Heart left ventricle (tissue), 16 donors: ENCODE measurements at places on chromosomes 16 and 17.

DNA sequence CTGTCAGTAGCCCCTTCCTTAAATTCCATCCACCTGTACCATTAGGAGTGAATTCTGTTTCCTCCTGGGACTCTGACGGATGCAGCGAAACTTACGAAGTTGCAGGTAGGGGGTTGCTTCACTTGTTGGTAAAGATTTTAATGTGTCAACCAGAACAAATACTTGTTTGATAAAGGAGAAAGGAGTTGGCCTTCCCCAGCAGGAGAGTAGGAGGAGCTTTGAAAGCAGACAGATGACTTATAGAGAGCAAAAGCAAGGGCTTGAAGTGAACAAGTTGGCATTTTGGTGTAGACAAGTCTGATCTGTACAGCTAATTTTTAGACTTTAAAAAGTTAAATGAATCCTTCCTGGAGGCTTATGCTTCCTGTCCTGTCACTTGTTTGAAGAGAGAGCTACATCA lies 38.1 kb upstream of the PMFBP1 start:
- H3K27ac ChIP-seq = no peak overlapping the region
- H3K27me3 ChIP-seq = no peaks in the 10 kb centered on the region
- H3K36me3 ChIP-seq = no peaks in the 10 kb centered on the region
- no peak overlapping the region for H3K4me3 ChIP-seq
- no peak for DNase-seq
- H3K4me1 ChIP-seq = no peaks in the 10 kb centered on the region

DNA sequence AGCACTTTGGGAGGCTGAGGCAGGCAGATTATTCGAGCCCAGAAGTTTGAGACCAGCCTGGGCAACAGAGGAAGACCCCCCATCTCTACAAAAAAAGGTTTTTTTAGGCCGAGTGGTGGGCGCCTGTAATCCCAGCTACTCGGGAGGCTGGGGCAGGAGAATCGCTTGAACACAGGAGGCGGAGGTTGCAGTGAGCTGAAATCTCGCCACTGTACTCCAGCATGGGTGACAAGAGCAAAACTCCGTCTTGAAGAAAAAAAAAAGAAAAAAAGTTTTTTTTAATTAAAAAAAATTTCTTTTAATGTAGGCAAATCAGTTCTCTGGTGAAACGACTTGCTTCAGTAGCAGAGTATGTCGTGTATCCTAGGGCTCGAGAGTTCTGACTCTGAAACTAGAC lies 10.9 kb downstream of the HSD3B7 start:
- no peak for DNase-seq
- no peaks in the 10 kb centered on the region for H3K27me3 ChIP-seq
- H3K36me3 ChIP-seq = no peaks in the 10 kb centered on the region

DNA sequence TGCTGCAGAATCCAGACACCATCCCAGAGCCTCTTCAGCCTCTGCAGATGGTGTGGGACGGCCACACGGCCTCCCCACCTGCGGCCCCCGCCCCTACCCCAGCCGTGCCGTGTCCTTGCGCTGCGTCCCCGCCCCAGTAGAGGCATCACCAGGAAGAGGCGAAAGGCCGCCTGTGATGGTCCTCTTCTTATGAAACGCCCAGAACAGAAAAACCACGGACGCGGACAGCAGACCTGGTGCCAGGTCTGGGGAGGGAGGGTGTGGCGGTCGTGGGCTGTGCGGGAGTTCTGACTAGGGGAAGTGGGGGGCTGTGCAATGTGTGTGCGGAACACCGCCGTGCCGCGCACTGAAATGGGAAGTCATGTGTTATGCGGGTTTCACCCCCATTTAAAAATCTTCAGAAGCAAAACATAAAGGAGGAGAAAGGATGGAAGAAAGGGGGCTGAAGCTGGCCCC lies 25.5 kb downstream of the ACSF3 start:
- H3K27me3 ChIP-seq = no peaks in the 10 kb centered on the region
- peaks cover 67% of the 10 kb centered on the region for H3K36me3 ChIP-seq
- H3K4me1 ChIP-seq = peaks cover 6% of the 10 kb centered on the region
- H3K27ac ChIP-seq = no peak overlapping the region
- H3K4me3 ChIP-seq = no peak overlapping the region

DNA sequence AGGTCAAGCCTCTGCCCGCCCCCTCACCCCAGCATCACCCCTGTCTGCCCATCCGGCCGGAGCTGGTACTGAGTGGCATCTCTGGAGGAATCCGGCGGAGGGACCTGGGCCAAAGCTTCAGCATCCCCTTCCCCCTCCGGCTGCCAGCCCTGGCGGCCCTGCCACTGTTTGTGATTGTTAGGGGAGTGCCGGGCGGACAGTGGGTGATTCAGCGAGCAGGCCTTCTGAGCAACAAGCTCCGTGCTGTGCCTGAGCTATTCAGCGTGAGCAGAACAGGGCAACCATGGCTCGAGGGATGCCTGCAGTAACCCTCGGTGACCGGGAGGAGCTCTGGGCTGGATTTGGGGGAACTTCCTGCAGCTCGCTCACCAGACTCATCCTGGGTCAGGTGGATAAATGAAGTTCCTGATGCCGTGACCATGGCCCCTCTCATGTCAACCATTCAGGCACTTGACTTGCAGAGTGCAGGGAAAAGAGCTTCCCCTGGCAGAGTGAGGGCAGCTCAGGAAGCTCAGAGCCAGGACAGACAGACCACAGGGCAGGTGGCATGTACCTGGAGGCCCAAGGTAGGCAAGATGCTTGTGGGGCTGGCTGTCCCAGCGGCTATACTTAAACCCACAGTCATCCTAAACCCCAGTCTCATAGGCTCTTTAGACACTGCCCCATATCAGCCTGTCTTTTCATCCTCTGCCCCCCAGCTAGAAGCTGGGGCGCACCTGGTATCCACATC lies 24.3 kb upstream of the MLKL start:
- no peaks in the 10 kb centered on the region for H3K36me3 ChIP-seq
- DNase-seq = no peak
- H3K4me3 ChIP-seq = no peak overlapping the region
- no peaks in the 10 kb centered on the region for H3K4me1 ChIP-seq
- no peaks in the 10 kb centered on the region for H3K27me3 ChIP-seq

- no peak overlapping the region for H3K4me3 ChIP-seq
- DNase-seq = no peak
- H3K27ac ChIP-seq = no peak overlapping the region
- H3K36me3 ChIP-seq = no peaks in the 10 kb centered on the region
- H3K4me1 ChIP-seq = peaks cover 6% of the 10 kb centered on the region
- H3K27me3 ChIP-seq = no peaks in the 10 kb centered on the region
These were observed 30.1 kb downstream of the QPRT start for GRCh38 chr16:29708917-29709600.

DNA sequence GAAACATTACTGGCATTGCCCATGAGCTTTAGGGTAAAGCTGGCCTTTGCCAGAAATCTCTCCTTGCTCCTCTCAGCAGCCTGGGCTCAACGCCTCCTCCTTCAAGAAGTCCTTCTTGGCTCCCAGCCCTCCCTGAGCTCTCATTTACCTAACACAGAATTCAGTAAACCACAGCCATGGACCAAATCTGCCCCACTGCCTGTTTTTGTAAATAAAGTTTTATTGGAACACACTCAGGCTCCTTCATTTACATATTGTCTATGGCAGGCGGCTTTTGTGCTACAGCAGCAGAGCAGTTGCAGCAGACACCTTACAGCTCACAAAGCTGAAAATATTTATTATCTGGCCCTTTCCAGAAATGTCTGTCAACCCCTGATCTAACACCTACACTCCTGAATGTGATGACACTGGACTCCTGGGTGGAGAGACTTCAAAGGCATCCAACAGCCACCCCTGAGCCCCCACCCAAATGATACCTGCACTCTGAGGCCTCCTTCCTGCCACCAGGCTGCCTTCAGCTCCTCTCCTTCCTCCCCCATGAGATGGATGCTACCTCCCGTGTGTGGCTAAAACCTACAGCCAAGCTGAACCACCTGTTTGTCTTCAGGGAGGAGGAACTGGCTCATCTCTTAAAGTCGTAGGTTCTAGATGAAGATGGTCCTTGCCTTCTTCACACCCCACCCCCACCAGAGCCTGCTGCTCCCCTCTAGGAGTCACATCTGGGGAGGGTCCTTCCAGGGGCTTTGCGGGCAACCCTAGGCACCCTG lies 41.6 kb downstream of the PIMREG start:
- H3K4me3 ChIP-seq = no peak overlapping the region
- no peak for DNase-seq
- no peaks in the 10 kb centered on the region for H3K36me3 ChIP-seq
- no peaks in the 10 kb centered on the region for H3K27me3 ChIP-seq
- H3K4me1 ChIP-seq = no peaks in the 10 kb centered on the region
